RCC 7860 (cell line): ENCODE measurements at places on chromosomes 3 and 15.

DNA sequence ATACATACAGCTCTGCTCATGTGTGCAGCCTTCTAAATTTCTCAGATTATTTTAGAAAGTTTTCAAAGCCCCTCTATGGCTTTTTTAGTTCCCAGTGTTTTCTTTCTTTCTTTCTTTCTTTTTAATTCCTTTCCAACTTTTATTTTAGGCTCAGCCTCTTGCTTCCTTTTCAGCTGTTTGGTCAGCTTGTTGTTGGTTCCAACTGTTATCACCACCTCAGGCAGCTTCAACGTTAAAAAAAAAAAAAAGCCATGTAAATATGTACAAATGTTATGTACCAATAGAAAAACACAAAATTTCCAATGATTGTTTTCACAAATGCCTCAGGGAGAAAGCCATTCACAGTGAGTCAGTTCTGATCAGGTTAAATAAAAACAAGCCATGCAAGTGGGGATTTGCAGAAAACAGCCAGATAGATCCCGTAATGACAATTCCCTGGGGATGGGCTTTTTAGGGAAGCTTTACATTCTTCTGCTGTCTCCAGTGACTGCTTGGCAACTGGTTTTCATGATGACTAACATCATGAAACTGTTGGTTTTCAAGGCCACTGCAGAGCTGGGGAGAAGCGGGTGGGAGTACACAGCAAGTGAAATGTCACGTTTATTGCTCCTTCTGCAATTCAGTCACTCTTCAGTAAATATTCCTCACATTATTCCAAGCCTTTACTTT lies 908.4 kb downstream of the EPHA3 start:
- DNase-seq, result no peak

DNA sequence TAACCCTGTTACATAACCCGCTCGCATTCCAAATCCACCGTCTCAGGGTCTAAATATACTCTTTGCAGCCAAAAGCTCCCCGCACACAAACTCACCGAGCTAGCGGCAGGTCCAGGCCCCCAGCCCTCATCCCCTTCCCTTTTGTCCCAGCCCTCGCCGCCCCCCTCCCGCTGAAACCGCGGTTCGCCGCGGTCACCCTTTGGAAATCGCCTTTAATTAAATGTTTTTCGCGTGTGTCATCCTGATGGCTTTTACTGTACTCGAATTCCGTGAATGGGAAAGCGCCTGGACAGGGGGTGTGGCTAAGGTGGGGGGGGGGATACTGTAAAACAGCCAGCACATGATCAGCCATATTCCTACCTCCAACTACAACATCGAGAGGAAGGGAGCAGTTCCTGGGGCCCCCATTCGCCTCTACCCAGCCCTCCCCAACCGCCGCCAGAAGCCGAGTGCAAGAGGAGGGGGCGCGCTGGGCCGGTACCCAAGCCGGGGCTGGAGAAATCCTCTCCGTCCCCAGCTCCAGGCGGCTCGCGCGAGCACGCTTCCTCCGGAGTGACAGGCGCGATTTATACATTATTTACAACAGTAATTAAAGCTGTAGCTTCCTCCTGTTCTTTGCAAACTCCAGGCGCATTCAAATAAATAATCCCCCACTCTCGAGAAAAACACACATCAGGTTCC lies 1.7 kb downstream of the RORA start:
- DNase-seq, result no peak

GRCh38 chr15:59194639-59195325 lies 11.9 kb upstream of the LDHAL6B start:
- DNase-seq, result no peak

GRCh38 chr15:73442968-73443367 lies at the start of gene REC114:
Gene REC114 (plus strand): TSS chr15:73443164. CDS start chr15:73443186, 22 bp downstream.
- DNase-seq, result no peak

GRCh38 chr3:144968750-144969350 lies 997.2 kb downstream of the DIPK2A start:
- no peak for DNase-seq

DNA sequence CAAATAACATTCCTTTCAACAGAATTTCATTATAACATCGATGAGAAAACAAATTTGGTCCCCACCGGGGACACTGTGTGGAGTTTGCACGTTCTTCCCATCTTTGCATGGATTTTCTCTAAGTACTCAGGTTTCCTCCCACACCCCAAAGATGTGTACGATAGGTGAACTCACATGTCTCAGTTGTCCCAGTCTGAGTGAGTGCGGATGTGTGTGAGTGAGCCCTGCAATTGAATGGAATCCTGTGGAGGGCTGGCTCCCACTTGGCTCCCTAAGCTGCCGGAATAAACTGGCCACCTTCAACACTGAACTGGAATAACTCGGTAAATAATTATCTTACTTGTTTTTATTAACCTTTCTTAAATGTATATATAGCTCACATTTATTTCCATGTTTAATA lies 77.0 kb downstream of the TRANK1 start:
- DNase-seq, result no peak

- DNase-seq, result no peak
Measured at GRCh38 chr15:42385980-42386700, 26.8 kb downstream of the CAPN3 start.

DNA sequence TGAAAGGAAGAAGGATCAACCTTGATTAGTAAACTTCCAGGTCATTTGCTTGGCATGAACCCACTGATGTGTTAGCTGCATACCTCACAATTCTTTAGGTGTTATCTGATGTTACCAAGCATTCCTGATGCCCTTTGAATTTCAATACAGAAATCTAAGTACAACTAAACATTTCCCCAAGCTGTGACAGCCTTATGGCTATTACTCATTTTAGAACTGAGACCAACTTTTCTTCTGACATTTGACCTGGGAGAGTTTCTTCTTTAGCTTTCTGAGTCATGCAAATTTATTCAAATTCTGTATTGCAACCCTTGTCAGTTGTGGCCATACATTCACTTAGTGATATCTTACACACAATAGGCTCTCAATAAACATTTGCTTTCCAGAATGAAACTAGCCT lies 124.3 kb downstream of the TIGIT start:
- DNase-seq, result no peak

- DNase-seq, result no peak
Measured at GRCh38 chr3:122343654-122344053, 18.6 kb downstream of the CSTA start.

DNA sequence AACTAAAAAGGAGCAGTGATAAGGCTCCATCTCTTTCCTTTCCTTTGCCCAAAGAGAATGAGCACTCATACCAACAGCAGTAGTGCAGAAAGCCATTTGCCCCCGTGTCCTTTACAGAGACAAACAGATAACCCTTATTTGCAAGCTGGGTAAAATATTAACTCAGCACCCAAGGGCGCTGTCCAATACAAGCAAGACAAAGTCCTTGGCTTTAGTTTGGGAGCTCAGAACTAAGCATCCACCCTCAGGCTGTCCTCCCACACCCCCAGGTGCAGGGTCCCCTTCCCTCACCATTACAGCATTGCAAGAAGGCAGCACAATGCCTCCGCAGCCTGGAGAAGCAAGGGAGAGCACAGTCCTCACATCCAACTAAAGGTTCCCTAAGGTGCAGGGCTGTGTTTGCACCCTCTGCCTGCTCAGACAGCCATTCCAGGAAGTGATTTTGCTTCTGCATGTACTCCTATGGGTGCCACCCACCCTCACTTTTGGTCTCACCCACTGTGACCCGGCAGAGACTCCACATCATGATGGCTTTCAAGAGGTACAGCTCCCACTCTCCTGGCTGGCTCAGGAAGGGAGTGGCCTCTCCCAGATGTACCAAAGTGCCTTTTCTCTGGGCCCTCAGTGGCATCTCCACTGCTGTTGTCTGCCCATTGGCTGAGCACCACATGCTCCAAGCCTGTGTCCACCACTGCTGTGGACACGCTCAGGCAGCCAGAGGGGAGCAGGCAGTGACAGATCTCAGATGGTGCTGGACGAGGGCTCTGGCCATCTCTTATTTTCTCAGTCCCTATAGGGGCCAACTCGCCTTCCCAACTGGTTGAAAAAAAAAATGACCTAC lies 34.1 kb upstream of the HES1 start:
- DNase-seq, result no peak
